ENCODE measurements at places on chromosomes 6 and 20.

DNA sequence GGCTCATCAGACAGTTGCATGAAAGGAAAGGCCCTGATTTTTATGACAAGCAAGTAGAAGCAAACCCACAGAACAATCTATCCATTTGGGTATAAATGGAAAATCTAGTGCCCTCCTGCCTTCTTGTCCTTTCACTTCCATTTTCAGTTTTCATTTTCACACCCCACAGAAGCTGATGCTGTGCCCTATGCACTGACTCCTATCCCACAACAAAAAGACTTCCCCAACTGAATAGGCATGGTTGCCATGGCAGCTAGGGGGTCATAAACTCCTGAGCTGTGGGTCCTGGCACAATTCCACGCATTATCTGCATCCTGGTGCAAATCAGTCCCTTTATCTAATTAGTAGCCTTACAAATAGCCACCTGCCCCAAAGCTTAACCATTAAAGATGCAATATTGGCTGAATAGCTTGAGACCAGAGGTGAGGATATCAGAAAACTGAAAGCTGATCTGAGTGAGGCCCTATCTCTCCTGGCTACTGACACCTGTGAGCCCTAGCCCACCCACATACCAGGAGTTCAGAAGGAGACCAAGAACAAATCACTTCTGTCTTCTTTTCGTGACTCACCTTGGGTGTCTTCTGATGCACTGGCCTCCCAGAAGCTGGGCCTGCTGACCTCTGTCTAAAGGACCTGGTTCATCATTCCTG, 34.9 kb upstream of the HEY2 start:
- DNase-seq: no peak

DNA sequence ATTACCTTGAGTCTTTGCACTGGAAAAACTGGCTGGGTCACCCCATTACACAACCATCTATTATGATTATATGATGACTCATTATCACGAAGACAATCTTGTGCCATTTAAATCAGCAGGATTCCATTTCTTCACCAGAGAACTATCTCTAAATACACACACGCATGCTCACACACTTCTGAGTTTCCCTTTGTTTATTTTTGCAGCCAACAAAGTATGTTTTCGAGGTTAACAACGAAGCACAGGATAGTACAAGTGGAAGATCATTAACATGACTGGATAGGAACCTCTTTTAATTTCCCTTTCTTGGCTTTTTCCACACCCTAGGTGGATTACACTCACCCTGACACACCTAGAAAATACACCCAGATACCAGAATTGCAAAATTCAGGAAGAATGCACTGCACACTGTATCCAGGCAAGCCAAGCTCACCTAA, 18.9 kb downstream of the PERP start:
- DNase-seq: no peak

DNA sequence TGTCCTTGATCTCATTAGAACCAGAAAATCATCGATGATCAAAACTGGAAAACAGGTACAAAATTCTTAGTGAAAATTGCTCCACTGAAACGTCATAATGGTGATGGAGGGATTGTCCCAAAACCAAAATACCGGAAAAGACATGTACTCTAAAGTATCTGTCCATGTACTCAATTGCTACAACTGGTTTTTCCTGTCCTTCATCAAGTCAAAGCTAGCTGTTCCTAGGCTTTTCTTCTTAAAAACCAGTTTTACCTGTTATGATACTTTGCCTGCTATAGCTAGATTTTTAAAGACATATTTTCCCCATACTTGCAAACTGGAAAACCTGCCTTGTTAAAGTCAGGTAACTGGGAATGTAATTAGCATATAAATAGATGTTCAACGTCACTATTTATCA, 50.5 kb upstream of the LRRC1 start:
- DNase-seq: no peak

DNA sequence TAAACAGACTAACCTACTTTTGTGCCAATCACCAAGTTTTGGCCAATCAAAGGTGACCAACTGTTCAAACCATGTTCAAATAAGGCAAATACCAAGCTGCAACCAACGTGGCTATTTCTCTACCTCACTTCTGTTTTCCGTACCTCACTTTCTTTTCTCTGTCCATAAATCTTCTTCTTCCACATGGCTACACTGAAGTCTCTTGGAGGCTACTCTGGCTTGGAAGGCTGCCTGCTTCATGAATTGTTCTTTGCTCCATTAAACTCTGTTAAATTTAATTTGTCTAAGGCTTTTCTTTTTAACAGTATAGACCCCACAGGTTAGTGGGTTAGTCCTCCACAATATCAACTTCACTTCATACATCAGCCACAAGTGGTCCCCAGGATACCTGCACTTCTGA, 58.8 kb downstream of the MKKS start:
- DNase-seq: no peak

GRCh38 chr20:37218976-37219375, 39.6 kb upstream of the MROH8 start:
- no peak for DNase-seq

Measured in stimulated activated CD8-positive, alpha-beta memory T cell treated with anti-CD3 and anti-CD28 coated beads, Interleukin-15, amount 100 ng/mL, for 1 hour (primary cell).